NK-92 treated with Interleukin-12 subunit alpha and Interleukin-12 subunit beta, amount 100 ng/mL, for 24 hours (cell line): ENCODE measurements at places on chromosomes 1 and 21.

GRCh38 chr21:32314806-32315205 lies 16.2 kb downstream of the MRAP start:
- no peak for DNase-seq

- DNase-seq, result no peak
Measured at GRCh38 chr1:63569068-63569467, 24.1 kb upstream of the PGM1 start.

GRCh38 chr1:212950243-212951125 lies at the start of gene VASH2:
VASH2 (plus strand) TSS chr1:212950541; CDS start chr1:212951543, 1,002 bp downstream.
- no peak for DNase-seq

DNA sequence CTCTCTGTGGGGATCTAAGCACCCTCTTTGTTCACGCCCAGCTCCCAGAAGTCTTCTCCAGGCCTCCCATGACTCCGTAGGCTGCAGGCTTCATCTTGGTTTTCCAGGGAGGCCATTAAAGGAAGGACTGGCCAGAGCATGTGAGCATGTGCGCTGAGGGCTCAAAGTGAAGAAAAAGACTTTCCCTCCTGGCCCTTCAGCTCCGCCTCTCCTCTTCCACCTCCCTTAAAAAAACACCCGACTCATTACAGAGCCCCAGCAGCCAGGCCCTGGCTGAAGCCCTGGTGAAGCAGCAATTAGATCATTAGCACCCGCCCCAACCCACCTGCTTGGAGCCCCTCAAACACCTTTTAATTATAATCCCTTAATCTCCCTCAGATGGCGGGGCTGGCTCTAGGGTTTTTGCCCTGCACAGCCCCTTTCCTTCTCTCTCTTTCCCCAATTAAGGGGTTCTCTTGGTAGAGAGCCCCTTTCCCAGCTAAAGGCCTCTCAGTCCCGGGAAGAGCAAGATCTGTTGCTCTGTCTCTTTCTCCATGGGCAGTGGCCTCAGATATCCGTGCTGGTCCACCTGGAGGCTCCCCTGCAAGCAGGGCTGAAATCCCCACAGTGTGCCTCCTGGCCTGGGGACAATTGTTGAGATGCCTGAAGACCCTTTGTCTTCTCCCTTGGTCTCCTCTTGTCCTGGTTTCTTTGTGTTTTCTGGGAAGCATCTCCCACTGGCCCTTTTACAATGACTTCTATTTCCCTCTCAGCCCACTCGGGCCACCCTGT lies 30.5 kb downstream of the RHBG start:
- no peak for DNase-seq

DNA sequence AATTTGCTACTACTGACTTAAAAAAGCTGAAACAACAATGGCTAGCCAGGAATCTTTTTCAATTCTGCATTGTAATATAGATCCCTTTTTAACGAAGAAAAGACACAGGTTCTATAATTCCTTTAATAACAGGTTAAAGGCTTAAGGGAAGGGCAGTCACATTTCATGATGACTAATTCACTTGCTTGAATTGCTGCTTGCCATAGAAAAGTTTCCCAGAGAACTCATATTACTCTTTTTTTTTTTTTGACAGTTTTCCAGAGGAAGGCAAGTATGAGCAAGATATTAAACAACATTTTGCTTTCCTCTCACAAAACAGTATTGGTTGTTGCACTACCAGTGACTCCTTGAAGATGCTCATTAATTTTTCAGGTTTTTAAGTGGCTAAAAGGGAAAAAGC lies 60.9 kb downstream of the IL23R start:
- DNase-seq, result no peak

- DNase-seq, result no peak
Measured at GRCh38 chr1:168372861-168373371, 92.2 kb downstream of the TBX19 start.

- no peak for DNase-seq
Measured at GRCh38 chr1:27113861-27114260, 41.1 kb downstream of the SLC9A1 start.

DNA sequence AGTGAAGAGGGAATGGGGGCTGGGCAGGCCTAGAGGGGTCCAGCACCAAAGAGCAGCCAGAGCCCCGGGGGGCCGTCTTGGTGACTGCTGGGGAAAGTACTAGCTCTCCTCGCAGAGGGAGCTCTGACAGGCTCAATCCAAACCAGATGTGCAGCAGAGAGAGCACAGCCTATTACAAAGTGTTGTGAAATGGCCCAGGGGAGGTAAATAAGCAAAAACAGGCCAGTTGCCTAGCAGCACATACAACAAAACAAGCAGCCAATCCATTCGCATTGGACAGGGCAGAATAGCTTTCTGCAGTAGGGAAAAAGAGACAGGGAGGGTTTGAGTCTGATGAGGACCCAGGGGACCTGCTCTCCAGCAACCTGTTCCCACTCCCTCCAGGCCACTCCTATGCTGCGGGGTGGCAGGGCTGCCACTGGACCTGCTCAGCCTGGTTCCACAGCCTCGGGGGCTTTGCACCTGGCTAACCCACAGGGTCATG lies 239.6 kb upstream of the FGGY start:
- DNase-seq, result no peak

GRCh38 chr1:21189421-21189820 lies 12.7 kb upstream of the EIF4G3 start:
- no peak for DNase-seq

DNA sequence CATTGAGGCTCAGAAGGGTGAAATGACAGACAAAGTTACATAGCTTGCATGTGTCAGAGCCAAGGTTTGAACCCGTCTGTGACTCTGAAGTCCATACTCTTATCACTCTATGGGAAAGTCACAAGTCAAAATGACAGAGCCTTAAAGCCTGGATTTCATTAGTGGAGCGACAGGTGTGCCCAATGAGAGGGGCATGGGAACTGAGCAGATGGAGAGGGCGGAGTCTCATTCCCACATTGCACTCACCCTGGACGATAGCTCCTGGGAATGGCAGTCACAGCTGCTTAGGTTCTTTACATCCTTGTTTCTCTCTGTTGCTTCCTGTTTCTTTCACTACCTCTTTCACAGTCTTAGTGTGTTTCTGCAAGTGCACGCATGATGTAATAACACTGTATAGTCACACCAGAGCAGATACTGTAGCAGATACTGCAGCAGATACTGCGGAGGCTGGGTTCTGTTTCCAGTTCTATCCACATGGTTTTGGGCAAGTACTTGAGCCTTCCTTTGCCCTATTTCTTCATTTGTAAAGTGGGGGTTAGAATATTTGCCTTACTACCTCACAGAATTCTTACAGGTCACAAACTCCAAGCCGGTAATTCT lies 127.2 kb downstream of the ZSCAN20 start:
- no peak for DNase-seq

- DNase-seq, result no peak
Measured at GRCh38 chr1:229098361-229098760, 172.6 kb upstream of the RAB4A start.
